ENCODE measurements at places on chromosomes 7 and 10.

DNA sequence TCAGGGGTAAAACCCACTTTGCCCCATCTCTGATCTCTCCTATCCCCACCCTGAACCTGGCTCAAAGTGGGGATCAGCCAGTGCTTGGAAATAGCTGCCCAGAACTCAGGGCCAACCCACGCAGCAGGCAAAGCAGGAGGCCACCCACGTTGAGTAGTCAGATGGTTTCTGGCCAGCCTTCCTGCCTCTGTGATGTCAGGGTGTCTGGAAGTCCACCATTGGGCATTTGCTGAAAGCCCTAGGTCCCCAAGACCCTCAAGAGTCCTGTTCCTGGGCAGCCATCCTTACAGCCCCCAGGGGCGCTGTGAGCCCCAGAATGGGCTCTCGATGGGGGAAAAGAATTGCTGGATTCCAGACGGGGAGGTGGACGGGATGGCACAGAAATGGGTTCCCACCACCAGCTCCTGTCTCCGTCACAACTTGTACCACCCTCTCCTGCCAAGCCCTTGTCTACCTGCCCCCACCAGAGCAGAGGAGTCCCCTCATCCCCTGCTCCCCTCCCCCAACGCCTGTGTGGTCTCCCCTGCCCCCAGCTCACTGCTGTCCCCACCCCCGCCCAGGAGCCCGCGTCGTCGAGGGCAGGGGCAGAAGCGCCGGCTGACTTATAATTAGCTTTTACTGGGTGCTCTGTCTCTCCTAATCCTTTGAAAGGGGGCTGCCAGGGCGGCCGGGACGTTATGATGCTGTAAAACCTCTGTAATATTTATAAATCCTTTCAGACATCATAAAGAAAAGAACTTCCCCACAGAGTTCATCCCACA, 3.9 kb downstream of the MYL10 start:
- peak; percentile 29 for DNase-seq

DNA sequence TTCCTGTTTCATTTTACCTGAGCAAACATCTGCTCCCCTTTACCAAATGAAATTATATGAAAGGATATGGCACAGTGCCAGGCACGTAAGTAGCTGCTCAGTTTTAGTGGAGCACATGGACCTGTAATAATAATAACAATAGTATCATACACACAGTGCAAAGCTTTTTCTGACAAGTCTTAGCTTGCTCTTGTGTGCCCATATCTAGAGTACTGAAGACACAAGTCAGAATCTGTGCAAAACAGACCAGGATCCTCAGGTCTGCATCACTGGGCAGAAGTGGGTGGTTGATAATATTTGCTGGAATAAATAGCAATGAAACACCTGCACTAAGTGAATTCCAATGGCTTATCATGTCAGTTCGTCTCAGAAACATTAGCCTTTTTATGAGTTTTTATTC, 85.5 kb upstream of the DKK1 start:
- DNase-seq, result no peak

GRCh38 chr10:71094712-71095390, 117.5 kb upstream of the UNC5B start:
- DNase-seq, result no peak

GRCh38 chr7:133535308-133535707, 282.4 kb downstream of the EXOC4 start:
- DNase-seq, result no peak

DNA sequence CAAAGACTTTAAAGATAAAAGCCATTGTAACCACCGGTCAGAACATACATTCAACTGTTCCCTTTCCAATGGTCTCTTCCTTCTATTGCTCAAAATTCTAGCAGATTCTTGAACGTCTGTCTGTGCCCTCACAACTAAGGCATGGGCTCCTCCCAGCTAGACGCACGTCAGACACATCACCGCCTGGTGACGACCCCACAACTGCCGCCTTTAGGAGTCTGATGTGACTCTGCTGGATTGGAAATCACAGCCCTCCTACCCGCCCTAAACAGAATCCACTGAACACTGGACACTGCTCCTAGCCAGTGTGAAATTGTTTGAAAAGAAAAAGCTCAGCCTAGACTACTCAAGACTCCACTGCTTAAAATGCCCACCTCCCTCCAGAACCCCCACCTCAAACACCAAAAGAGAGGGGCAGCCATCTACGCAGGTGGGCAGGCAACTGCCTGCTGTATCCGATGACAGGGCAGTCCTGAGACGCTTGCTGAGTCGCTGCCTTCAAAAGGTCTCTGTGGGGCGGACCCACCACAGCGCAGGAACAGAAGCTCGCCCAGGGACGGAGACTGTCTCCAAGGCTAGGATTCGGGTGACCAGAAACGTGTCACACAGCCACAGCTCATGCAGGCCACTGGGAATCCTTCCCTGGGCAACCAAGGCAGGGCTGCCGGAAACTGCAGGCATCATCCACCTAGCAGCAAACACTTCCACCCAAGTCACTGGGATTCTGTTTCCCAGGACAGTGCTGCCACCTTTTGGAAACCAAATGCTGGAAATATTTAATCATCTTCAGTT, 34.7 kb downstream of the GSDME start:
- DNase-seq, result peak; percentile 59

GRCh38 chr10:47330804-47331203, 8.6 kb downstream of the GDF2 start:
- DNase-seq, result no peak

GRCh38 chr7:35828817-35829216, 28.0 kb downstream of the SEPTIN7 start:
- no peak for DNase-seq

- DNase-seq, result peak; percentile 89
Observed at GRCh38 chr10:67609996-67610793, 85.8 kb downstream of the CTNNA3 start.

- no peak for DNase-seq
Observed at GRCh38 chr10:44424298-44424697, 39.4 kb upstream of the CXCL12 start.

DNA sequence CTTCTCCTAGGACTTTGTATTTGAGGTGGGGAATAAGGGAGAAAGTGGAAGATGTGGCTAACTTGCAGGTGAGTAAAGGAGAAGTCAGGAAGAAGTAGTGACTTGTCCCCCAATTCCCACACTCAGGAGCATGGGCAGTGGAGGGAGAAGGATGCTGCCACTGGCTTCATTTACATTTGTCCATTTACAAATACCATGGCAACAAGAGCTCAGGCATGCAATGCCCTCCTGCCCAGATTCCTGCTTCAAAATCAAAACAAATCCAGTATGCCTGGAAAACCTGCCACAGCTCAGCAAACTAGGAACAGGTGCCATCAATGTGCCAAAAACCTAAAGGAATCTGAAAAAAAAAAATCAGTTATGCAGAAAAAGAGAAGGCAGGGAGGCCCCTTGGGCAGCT, 139.9 kb downstream of the KCNMA1 start:
- no peak for DNase-seq

DNA sequence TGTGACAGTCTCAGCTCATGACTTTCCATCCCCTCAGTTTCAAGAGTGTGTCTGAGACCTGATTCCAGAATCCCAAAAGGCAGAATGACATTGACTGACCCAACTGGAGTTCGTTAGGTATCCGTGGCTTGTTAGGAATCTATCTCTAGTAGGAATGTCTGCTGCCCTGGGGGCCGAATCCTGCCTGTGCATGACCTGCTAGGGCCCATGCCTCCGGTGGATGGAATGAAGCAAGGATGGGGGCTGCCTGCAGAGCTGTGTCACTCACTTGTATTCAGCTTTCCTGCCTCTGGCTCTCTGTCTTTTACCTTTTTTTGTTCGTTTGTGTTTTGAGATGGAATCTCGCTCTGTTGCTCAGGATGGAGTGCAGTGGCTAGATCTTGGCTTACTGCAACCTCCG, 129.5 kb downstream of the SDK1 start:
- DNase-seq, result peak; percentile 51

- DNase-seq, result no peak
Observed at GRCh38 chr7:1555813-1556543, at the start of gene TMEM184A. Gene TMEM184A, minus strand, starts transcription at chr7:1556205. Its CDS starts 721 bp downstream, at chr7:1555484.

DNA sequence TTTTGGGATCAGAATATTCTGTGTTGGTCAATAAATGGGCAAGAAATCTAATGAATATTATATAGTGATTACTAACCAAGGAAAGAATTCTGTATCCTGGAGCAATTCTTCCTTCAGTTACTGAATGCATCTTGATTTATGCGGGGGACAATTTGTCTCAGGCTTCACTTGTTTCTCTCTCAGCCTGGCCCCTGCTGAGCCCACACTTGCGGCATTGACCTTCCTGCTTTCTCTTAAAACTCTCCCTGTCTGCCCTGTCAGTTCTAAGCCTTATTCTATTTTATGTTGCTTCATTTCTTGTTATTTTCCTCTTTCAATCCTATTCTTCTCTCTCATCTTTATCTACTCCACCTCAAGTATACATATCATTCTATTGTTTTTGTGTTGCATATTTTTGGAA, 122.1 kb upstream of the TPK1 start:
- DNase-seq, result no peak

DNA sequence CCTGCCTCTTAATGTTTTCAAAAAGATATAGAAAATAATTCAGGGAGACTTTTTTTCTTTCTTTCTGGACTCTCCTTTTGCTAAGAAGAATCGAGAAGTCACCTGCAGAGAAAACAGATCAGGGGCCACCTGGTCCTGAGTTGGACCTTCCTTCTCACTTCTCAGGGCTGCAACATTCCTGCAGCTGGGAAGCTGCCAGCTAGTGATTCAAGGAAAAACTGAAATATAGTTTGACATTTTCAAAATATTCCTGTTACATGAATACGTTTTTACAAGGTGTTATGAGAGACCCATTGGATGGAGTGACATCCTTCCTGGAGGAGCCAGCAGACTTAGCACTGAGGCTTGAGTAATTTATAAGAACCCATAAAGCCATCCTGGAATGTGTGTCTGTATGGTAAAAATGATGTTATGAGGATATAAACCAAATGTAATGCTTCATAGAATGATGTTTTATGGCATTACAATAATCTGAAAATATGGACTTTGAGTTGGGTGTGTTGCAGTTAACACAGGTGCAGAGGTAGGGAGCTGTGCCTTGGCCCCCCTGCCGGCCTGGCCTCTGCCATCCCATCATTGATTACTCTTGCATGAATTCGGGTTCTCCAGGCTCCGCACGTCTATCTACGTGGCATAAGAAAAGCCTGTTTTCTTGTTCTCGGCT, 149.7 kb downstream of the PAXIP1 start:
- DNase-seq, result no peak

- DNase-seq, result peak; percentile 88
Observed at GRCh38 chr7:137930581-137930980, 71.3 kb downstream of the CREB3L2 start.

DNA sequence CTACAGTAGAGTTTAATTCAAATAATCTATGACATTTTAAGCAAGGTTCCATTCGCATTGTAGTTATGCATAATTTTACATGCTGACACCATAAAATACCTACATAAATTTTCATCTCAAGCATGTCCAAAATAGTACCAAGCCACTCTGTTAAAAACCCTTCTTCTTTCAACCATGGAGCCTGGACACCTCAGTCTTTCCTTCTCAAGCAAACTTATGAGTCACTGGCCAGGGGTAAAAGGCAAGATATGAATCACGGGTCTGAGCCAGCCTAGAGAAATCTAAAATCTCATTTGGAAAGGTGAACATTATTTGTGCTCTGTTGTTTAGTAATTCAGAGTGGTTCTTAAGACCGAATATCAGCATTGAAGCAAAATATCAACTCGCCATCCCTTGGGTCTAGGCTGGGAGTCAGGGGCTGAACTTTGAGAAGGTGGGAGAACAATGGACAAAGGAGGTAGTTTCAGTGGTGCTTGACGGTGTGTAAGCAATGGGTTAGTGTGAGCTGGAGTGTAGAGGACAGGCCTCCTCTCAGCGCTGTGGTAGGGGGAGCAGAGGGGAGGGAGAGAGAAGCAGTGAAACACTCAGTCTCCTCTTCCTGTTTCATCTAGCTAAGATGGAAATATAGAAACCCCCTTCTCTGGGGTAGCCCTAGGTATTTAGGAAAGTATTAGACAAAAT, 19.1 kb upstream of the GPAM start:
- peak; percentile 66 for DNase-seq

GRCh38 chr10:99630991-99631390, 10.8 kb upstream of the SLC25A28 start:
- no peak for DNase-seq

GRCh38 chr10:6667679-6668270, 87.7 kb upstream of the PRKCQ start:
- peak; percentile 13 for DNase-seq

DNA sequence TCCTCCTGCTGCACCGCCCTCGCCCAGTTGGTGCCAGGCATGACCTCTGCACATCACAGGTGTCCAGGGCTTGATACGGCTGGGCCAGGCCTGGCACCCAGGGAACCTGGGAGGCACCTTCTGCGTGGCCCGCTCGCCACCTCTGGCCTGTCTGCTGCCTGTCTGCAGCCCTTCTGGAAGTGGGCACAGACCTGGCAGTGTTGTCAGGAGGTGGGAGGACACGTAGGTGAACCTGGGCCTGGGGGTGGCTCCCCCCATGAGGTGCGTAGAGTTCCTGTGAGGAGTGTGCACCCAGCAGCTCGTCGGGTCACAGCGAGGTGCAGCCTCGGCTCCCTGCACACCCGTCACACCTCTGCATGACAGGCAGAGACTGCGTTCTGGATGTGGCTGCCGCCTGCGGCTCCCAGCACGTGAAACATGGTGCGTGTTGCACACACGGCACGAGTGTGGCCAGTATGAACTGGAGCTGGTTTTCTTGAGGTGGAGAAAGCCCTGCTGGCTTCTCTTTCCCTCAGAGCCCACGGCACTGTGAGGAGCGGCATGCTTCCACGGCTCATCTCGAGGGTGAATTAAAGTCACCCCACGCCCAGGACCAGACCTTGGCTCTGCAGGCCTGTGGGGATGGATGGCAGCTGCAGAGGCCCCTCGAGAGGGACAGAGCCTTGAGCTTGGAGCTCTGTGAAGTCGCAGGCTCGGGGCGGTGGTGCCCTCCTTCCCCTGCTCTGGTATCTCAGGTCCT, 24.8 kb downstream of the INPP5A start:
- no peak for DNase-seq

GRCh38 chr10:98286419-98286818, 18.4 kb upstream of the LOXL4 start:
- DNase-seq, result no peak

- DNase-seq, result no peak
Observed at GRCh38 chr7:127812540-127812939, 160.5 kb downstream of the SND1 start.

DNA sequence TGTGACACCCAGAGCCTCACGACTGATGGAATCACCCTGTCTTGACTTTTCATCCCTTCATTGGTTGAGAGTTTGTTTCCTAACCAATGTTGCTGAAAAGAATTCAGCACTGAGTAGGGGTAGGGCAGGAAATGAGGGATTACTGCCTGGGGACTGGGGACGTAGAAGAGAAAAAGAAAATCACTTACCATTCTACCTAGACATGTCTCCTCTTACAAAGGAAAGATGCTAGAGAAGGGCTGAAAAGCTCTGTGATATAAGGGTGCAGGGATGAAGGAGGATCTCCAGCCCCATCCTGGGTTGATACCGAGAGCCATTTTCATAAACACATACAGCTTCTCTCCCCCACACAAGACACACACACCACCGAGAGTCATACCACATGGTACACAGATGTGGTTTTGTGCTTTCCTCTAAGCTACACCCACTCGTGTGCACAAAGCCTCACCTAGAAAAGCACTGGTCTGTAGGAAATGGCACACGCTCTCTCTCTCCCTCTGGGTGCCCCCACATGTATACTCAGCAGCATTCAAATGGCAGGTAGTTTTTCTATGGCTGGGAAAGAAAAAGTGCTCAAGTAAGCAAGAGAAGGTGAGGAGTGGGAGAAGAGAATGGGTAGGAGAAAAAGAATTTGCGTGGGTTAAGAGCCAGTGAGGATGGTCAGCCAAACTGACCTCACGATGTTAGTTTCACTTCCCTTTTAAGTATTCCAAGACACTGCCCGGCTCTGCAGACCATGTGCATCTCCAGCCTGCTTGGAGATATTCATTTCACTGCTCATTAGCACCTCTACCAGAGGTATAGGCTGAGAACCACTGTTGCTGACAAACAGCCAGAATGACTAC, 85.8 kb downstream of the CALD1 start:
- peak; percentile 33 for DNase-seq

Measured in fibroblast of skin of abdomen (primary cell).